Activated CD4-positive, alpha-beta T cell treated with anti-CD3 and anti-CD28 coated beads, Interleukin-2, amount 50 U/mL, for 4 hours (primary cell): ENCODE measurements at places on chromosomes 11 and 22.

- DNase-seq, result no peak
Observed at GRCh38 chr11:19934828-19935259, 222.2 kb downstream of the NAV2 start.

DNA sequence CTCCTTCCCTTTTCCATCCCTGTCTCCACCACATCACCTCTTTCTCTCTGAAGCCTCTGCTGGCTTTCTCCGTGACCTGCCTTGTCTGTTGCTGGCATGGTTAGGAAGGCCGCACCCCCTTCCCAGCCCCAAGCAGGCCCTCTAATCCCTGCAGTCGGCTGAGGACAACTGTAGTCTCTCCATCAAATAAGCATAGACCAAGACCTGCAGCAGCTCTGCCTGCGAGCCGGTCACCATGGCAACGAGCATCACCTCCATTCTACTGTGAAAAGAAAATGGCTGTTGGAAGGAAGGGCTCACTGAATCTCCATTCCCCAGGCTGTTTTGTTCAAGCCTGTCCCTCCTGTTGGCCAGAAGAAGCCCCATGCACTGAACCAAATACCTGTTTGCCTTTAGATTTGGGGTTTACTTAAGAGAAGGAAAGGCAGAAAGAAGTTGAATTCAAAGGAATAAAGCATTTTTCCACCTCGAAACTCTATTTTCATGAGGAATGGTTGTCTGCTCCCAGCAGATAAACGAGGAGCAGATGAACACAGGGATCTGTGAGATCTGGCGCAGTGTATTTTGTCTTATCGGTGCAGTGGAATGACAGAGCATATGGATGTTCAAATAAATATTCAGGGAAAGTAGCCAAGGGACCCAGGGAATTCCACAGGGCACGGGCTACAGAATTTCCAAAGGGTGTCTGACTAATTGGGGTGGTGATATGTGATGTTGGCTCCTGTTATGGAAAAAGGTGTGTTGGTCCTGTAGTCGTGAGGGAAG lies 113.1 kb upstream of the TTC12 start:
- DNase-seq, result no peak

GRCh38 chr22:24494528-24495364 lies at the start of gene UPB1:
UPB1 (plus strand) TSS chr22:24495332; CDS start chr22:24495404, 72 bp downstream.
- no peak for DNase-seq

DNA sequence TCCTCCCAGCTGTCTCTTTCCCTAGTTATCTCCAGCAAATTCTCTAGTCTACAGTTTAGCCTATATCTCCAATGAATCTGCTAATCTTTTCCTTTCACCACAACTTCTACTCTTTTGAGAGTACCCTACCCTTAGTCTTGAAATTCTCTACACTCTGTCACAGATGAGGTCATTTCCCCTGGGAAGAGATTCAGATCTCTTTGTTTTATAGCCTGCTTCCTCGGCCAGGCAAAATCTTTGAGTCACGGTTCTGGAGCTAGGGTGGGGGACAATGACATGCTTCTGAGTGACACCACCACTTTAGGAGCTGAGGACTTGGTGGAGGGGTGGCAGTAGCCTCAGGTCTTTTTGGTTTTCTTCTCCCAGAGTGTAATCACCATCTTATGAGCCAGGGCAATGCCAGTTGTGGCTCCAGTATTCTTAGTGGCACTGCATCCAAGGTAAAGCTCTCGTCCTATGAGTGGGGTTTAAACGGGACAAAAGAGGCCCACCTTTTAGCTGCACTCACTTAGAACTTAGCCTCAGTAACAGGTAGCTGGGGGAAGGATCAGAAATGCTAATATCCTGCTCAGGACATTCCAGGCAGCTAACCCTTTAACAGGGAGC lies 98.5 kb upstream of the RRM1 start:
- DNase-seq, result no peak

DNA sequence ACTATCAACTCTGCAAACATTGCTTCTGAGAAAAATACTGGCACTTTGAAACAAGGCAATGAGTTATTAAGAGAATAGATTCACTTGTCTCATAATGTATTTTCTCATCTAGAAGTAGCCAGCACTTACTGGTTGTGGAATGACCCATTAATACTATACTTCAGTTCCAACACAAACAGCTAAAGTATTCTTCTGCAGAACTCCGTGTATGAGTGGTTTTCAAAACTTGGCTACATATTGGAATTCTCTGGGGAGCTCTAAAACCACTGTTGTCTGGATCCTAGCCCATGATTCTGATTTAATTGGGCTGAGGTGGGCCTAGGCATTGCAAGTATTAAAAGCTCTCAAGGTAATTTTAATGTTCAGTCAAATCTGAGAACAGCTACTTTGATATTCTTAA lies 1416.4 kb upstream of the RAG2 start:
- DNase-seq, result no peak
